ENCODE measurements at places on chromosomes 2 and 18.

- no peak for DNase-seq
Observed at GRCh38 chr2:235334179-235334578, 159.7 kb upstream of the AGAP1 start.

GRCh38 chr18:47251289-47252120 is at the start of gene SKOR2:
Gene SKOR2 (minus strand): TSS chr18:47251660. CDS start chr18:47249183, 2,477 bp downstream.
- no peak for DNase-seq

GRCh38 chr2:86764661-86765309 is 25.9 kb downstream of the CD8A start:
- DNase-seq: no peak

GRCh38 chr2:205682239-205682970 is at the start of gene NRP2:
Gene NRP2 (plus strand): TSS chr2:205682501. CDS start chr2:205683291, 790 bp downstream.
- DNase-seq: no peak

DNA sequence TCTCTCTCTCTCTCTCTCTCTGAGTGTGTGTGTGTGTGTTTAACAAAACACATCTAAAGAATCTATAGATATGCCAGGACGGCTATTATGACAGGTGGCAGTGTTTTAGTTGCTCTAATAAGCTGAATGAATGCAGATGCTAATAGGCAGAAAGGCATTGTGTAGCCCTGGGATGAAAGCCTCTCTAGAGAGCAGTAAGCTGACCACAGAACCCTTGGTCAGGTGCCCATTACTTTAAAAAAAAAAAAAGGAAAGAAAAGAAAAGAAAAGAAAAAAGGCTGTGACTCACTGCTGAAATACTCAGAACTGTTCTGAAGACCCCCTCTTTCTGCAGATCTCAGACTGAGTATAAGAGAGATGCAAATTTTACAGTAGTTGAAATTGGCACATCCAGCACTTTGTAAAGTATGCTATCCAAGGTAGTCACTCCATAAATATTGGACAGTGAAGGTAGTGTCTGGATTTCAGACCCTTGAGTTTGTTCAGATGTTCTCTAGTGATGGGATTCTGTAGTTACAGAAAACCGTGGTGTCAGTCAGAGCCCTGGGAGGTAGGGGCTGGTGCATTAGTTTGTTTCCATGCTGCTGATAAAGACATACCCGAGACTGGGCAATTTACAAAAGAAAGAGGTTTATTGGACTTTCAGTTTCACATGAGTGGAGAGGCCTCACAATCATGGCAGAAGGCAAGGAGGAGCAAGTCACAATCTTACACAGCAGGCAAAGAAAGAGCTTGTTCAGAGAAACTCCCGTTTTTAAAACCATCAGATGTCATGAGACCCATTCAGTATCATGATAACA is 30.9 kb downstream of the OSBPL6 start:
- DNase-seq: no peak

GRCh38 chr2:110729106-110729505 is 3.3 kb upstream of the ACOXL start:
- no peak for DNase-seq

DNA sequence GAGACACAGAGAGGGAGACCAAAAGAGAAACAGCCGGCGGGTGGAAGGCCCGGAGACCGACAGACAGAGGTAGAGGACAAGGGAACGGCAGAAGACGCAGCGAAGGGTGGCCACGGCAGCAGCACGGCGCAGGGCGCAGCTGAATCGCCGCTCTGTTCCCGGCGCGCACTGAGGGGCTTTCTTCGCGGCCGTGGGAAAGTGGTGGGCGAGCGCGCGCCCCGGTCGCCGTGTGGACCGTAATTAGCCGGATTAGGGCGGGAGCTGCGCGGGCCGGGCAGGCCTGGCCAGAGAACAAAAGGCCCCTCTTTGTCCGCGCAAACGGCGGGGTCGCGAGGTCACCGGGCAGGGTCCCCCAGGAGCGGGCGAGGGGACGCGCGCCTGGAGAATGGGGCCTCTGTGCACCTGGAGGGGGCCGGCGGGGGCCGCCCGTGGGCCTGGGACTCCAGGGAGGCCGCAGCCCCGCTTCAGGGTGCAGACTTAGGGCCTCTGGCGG is 158.3 kb downstream of the ZFP36L2 start:
- DNase-seq: no peak

GRCh38 chr2:172101821-172102390 is 794 bp downstream of the DLX2 start:
- DNase-seq: no peak

GRCh38 chr2:226190479-226191252 is 609.0 kb downstream of the IRS1 start:
- no peak for DNase-seq

DNA sequence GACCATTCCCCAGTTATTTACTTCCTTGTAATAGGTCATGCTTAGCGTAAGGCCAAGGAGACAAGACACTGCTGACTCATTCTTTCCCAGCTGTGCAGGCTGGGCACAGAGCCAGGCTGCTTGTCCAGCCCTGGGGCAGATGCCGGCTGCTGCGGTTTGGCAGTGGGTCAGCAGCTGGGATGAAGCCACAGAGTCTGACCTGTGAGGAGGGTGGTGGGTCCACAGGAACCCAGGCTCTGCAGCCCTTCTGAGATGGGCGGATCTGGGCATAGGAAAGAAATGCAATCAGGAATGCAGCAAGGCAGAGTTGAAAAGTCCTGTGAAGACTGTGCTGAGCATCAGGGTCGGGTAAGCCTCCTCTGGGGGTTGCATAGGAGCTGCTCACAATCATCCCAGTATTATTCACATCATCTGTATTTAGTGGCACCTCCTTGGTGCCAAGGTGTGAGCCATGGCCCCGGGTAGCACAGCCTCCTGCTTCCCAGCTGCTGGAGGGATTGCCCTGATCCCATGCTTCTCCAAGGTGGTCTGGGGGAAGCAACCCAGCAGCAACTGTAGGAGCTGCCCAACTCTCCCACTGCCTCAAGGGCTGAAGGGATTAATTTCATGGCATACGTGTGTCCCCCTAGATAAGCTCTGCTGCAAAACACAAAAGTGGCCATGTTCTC is 139.0 kb downstream of the DDX1 start:
- no peak for DNase-seq

DNA sequence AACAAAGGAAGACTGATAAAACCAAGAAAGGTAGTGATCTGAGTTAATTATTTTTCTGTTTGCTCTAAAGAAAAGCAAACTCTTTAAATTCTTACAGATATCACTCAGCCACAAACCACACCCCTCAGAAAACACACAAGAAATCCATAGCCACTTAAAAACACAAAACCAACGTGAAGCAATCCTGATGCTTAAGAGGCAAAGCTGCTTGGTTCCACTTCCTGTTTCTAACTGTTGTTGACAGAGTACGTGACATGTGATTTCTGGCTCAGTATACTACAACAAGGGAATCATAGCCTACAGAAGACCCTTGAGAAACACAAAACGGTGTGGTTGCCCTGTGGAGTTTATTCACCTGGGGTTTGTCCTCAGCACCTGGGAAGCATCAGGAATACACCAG is 240.9 kb upstream of the APCDD1 start:
- no peak for DNase-seq

DNA sequence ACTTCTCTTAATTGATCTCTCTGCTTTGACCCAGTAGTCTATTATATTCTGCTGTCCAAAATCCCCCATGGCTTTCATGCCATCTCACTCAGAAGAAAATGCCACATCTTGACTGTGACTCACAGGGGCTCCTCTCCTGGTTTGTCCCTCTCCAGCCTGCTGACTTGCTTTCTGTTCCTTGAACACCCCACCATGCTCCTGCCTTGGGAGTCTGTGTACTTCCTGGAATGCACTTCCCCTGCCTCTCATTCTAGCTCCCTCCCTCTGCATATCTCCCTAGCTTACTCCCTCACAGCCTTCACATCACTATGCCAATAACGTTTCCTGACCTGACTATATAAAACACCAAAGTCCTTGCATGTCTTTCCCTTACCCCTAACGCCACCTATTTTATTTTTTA is 167.2 kb downstream of the TRIB2 start:
- DNase-seq: no peak

- no peak for DNase-seq
Observed at GRCh38 chr2:242063436-242063835, 193.9 kb downstream of the RTP5 start.

DNA sequence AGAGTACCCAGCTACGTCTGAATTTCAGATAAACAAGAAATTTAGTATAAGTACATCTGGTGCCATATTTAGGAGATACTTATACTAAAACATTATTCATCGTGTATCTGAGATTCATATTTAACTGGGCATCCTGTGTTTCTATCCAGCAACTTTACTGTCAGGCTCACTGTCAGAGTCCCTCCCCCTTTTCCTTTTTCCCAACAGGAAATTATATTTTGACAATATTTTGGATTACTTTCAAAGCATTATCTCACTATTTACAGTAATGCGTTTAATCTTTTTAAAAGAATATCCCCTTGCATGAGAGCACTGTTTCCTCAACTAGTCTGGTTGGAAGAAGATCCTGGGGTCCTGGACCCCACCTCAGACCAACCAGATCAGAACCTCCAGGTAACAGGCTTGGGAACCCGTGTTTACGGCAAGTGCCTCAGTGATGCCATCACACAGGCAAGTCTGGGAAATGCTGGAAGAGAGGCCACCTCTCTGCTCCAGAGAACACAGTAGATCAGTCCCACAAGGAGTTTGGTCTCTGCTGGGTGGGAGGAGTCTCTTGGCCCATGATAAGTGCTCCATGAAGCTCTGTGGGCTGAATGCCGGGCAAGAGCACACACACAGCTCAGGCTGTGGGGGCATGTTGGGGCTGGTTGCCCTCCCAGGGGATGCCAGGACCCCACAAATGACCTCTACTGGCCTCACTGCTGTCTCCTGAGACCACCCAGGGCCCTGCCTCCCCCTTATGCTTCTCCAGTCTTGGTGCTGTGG is 84.2 kb upstream of the UXS1 start:
- DNase-seq: no peak

DNA sequence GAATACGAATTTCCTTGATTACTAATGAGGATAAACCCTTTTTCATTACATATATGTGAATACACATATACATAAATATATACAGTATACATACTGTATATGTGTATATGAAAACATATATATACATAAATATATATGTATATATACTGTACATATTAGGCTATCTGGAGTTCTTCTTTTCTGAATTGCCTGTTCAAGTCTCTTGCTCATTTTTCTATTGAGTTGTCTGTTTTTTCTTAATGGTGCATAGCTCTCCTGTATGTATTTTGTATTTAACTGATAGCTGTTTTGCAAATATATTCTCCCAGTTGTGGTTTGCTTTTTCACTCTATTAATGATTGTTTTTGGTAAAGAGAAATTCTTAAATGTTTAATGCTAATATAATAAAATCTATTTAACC is 8.9 kb upstream of the GCFC2 start:
- no peak for DNase-seq

GRCh38 chr18:35513181-35513936 is 15.6 kb upstream of the INO80C start:
- DNase-seq: no peak

DNA sequence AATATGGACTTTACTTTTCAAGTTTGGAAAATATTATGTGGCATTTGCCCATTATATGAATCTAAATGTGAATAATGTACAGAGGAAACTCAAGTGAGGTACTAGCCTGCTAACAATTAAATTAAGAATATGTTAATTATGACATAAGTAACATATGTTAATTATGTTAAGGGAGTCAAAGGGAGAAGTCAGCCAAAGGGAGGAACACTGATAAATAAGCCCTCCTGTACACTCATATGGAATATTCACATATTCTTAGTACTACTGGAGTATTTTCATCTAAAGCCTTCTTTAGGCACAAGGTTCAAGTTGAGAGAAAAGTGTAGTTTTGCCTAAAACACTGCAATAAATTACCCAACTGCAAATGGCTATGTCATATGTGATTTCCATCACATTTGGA is 30.1 kb downstream of the ITGB6 start:
- no peak for DNase-seq

- no peak for DNase-seq
Observed at GRCh38 chr2:177574356-177574755, 181.8 kb downstream of the AGPS start.

DNA sequence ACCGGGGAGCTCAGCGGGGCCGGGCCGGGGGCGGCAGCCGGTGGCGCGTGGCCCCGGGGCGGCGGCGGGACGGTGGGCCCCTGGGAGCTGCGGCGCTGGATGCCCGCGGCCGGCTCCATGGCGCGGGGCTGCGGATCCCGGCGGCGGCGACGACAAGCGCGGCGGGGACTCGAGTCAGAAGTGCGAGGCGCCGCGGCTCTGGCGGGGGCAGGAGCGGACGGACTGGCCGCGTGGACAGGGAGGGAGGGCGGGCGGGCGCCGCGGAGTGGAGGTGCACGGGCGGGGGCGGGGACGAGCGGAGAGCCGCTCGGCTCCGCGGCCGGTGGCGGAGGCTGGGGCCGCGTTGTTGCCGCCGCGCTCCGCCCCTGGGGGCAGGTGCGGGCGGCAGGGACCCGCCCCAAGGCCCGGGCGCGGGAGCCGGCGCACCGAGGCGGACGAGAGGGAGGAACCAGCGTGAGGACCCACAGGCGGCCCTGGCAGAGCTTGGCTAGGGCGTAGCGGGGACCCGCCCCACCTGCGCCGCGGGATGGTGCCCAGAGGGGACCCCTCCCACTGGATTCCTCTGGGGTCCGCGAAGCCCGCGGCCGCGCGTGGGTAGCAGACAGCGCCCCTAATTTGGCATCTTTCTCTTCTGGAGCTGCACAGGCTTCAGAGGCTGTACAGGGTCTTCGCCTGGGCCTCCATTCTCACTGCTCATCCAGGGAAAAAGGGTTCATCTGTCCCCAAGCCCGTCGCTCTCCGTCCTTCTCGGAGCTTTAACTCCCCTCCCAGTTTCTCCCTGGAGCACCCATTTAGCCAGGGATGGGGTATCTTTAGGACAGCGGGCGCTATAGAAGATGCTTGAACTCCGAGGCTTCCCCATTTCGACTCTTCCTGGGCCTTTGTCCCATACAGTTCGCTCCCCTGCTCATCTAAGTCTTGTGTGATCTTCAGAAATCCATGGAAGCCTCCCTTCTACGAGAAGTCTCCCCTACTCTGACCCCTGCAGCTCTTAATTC is at the start of gene TMEM163:
Gene TMEM163 (minus strand): TSS at position 184 of the 998 bp plus-strand sequence.
- DNase-seq: no peak

GRCh38 chr18:21345840-21346239 is 103.8 kb downstream of the GREB1L start:
- DNase-seq: no peak

DNA sequence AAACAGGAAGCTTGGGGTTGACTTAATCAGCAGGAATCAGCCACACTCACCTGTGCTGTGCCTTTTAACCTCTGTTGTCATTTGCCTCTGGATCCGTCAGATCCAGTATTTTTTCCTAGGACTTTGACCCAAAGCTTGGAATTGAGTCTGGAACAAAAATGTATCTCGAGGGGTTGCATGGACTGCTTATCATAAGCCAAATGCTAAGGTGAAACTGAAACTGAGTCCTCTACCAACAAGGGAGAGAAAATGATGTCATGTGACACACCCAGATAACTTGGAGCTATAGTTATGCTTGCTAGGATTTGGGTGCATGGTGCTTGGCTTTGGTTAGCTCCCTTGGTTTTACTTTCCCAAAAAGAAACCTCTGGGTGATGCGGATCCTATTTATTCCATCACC is 2158.6 kb upstream of the PIK3C3 start:
- DNase-seq: no peak
